ENCODE measurements at places on chromosomes 6 and 20. TPM values are rescaled to one million over a fixed set of nuclear protein-coding genes. Genes with fewer than 3 reads are reported as not detected.
A peak's percentile ranks its signal among the peaks of the same experiment; 100 is the strongest.

GRCh38 chr6:19879663-19880062, 42.5 kb downstream of the ID4 start:
- no peak overlapping the region for H3K4me3 ChIP-seq
- no peak overlapping the region for H3K27ac ChIP-seq
- H3K4me1 ChIP-seq = no peaks in the 10 kb centered on the region
- H3K36me3 ChIP-seq = no peaks in the 10 kb centered on the region

GRCh38 chr20:4176187-4176586, 160.8 kb upstream of the RNF24 start:
- H3K4me1 ChIP-seq = peaks cover 17% of the 10 kb centered on the region
- H3K27ac ChIP-seq = no peak overlapping the region
- H3K27me3 ChIP-seq = no peaks in the 10 kb centered on the region
- H3K36me3 ChIP-seq = peaks cover 61% of the 10 kb centered on the region
- no peak overlapping the region for H3K4me3 ChIP-seq

DNA sequence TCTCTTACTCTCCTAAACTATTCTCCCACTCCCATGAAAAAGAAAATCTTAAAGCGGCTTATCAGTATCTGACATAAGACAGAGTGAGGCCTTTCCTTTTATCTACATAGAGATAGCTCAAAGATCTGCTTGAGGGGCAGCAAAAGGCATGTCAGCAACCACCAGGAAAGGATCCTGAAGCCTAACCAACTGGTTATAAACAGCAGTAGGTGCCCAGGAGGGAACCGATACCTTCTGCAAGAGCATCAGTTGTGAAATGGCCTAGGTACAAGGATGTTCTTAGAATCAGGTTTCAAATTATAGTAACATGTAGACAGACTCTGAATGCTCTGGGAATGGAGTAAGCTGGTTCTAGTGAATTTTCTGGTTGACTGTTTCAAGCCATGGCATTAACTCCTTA, 21.4 kb downstream of the JARID2 start:
- no peaks in the 10 kb centered on the region for H3K36me3 ChIP-seq
- H3K27me3 ChIP-seq = no peaks in the 10 kb centered on the region
- no peak overlapping the region for H3K27ac ChIP-seq
- H3K4me3 ChIP-seq = no peak overlapping the region
- no peak for DNase-seq

- no peaks in the 10 kb centered on the region for H3K36me3 ChIP-seq
- H3K4me1 ChIP-seq = no peaks in the 10 kb centered on the region
- no peak overlapping the region for H3K4me3 ChIP-seq
- DNase-seq = no peak
Observed at GRCh38 chr6:111777357-111777756, 95.9 kb downstream of the FYN start.

DNA sequence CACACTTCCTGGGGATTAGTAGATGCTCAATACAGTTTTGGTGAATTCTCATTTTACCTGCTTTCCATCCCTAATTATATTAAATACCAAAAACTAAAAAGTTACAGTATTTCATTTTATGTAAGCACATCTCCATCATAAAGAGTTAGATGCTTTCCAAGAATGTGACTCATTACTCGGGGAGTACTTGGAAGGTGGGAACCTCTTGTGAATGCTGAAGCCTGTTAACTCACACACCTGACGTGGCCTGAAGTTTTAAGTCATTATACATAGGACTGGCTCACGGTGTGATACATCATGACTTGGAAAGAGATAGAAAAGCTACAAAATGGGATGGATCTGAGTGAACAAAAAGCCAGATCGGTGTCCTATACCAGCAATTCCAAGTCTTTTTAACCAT, 2.2 kb upstream of the OSER1 start:
- no peak for DNase-seq
- H3K4me1 ChIP-seq = peaks cover 34% of the 10 kb centered on the region
- no peak overlapping the region for H3K4me3 ChIP-seq
- H3K27ac ChIP-seq = peak overlapping the region; percentile 99
- no peaks in the 10 kb centered on the region for H3K27me3 ChIP-seq

- no peaks in the 10 kb centered on the region for H3K36me3 ChIP-seq
- no peaks in the 10 kb centered on the region for H3K27me3 ChIP-seq
- no peak overlapping the region for H3K27ac ChIP-seq
- no peaks in the 10 kb centered on the region for H3K4me1 ChIP-seq
- DNase-seq = no peak
Observed at GRCh38 chr20:33177866-33178265, 9.9 kb downstream of the BPIFA2 start.

DNA sequence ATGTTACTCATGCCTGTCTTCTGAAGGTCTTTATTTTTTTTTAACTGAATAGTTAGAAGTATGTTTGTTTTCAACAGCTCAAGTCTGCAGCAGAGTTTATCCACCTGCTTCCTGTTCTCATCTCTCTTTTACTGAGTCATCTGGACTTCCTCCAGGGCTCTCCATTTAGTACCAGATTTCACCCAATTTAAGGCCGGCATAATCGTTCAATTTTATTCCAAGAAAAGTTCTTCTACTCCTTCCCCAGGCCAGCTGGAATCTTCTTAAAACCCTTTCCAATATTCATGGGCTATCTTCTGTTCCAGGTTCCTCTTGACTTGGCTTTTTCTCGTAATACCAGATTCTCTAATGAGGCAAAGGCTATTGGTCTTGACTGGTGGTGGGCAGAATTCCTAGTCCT, 79.0 kb upstream of the LAMA2 start:
- DNase-seq = peak; percentile 10
- H3K36me3 ChIP-seq = no peaks in the 10 kb centered on the region
- H3K4me1 ChIP-seq = no peaks in the 10 kb centered on the region
- no peak overlapping the region for H3K4me3 ChIP-seq
- no peaks in the 10 kb centered on the region for H3K27me3 ChIP-seq

GRCh38 chr20:58004146-58004545, 224.3 kb downstream of the ANKRD60 start:
- no peak overlapping the region for H3K4me3 ChIP-seq
- peaks cover 5% of the 10 kb centered on the region for H3K27me3 ChIP-seq
- H3K27ac ChIP-seq = no peak overlapping the region

DNA sequence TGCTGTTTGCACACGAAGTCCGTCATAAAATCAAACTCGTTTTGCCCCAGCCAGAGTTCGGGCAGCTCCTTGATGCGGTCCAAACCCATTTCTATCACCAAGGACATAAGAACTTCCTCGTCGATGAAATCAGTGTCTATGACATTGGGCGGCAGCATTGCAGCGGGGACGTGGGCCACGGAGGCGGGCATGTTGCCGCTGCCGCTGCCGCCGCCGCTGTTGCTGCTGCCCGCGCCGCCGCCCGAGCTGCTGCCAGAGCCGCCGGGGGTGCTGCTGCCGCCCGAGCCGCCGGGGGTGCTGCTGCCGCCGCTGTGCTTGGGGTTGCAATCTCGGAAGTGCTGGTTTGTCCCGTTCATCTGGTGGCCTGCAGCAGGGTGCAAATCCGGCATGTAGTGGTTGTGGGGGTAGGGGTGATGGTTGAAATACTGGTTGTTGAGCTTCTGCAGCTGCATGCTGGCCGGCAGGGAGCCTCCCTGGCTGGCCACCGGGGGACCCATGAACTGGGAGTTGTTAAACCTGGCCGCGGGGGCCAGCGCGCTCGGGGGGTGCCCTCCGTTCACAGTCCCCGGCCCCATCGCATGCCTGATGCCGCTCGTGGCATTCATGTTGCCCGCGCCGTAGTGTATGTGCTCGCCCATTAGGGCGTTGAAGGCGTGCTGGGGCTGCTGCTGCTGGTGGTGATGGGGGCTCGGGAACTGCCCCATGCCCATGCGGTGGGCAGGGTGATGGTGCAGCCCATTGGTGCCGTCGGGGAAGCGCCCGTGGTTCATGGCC, 1.1 kb downstream of the CITED2 start:
- H3K4me3 ChIP-seq = peak overlapping the region; percentile 90
- peak; percentile 89 for DNase-seq

JARID2 gene
- 3.6 TPM for polyA plus RNA-seq

RAB32 gene
- polyA plus RNA-seq = 46.6 TPM

GFOD1 gene
- 0.76 TPM for polyA plus RNA-seq

Measured in stomach (tissue), 19 donors.